ENCODE measurements at places on chromosomes 4 and X.

DNA sequence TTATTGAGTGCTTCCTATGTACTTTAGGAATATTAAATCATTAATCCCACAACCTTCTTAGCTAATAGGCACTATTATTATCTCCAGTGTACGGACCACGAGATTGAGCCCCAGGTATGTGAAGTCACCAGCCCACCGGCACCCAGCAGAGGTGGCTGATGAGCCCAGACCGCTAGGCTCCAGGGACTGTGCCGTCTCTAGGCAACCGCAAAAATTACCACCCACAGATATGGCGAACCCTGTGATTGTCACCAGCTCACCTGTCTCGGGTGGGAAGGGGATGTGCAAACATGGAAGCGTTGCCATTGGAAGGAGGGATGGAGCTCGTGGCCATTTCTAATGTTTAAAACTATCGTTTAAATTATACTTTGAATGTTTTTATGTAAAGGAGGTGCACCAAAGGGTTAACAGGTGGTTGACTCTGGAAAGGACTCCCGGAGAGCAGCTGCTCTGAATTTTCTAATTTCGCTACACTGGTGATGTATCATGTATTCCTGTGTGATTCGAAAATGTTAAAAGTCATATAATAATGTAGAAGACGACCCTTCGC is 21.0 kb upstream of the JAKMIP1 start:
- DNase-seq: peak; percentile 76

DNA sequence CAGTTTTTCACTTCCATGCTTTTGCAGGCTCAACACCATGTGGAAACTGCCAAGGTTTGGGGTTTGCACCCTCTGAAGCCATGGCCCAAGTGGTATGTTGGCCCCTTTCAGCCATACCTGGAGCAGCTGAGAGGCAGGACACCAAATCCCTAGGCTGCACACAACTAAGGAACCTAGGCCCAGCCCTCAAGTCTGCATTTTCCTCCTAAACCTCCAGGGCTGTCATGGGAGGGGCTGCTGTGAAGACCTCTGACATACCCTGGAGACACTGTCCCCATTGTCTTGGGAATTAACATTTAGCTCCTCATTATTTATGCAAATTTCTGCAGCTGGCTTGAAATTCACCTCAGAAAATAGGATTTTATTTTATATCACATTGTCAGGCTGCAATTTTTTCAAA is 856.1 kb downstream of the TECRL start:
- DNase-seq: no peak

DNA sequence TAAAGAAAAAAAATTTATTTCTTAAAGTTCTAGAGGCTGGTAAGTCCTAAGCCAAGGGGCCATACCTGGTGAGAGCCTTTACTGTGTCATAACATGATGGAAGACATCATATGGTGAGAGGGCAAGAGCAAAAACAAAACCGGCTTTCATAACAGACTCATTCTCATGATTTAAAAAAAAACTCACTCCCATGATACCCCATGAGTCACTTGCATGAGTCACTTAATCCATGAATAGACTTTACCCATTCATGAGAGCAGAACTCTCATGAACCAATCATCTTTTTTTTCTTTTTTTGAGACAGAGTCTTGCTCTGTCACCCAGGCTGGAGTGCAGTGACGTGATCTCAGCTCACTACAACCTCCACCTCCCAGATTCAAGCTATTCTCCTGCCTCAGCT is 369.7 kb upstream of the DIAPH2 start:
- DNase-seq: no peak

DNA sequence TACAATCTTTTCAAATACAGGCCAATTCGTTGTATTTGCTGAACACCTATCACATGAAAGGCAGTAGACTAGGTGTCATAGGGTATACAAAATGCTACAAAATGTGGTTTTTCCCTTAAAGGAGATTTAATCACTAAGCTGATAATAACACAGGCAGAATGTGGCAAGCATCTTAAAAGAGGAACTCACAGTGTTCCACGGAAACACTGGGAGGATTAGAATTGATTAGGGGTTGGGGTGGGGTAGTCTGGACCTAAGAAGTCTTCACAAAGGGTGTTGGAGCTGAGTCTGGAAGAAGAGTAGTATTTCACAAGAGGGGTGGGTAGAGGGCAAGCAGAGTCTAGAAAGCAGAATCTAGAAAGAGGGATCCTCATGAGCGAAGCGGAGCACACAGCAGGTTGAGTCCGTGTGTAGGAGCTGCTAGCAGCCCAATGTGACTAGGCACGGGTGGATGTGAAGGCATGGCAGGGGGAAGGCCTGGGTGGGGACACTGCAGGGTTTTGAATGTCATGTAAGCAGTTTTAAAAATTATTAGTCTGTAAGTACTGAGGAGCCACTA is 123.6 kb downstream of the MGST2 start:
- DNase-seq: no peak

DNA sequence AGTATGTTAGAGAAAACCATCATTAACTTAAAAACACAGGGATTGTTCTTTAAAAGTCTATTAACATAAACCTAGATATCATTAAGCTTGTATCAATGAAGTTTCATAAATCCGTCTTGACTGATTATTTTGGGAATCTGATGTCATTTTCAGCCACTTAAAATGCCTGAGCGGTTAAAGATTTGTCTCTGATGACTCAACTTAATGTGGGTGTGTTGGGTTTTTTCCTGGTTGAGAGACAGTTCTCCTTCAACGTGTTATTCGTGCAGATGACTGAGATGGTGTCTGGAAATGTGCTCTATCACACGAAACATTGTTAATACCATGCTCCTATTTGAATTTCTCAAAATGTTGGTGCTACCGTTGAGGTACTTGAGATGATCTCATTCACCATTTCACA is 227.3 kb upstream of the TENM3 start:
- DNase-seq: no peak

GRCh38 chr4:4595252-4595651 is 53.4 kb upstream of the STX18 start:
- DNase-seq: peak; percentile 13

- DNase-seq: peak; percentile 73
These were observed 19.2 kb downstream of the PNMA6E start for GRCh38 chrX:153381684-153382532.

DNA sequence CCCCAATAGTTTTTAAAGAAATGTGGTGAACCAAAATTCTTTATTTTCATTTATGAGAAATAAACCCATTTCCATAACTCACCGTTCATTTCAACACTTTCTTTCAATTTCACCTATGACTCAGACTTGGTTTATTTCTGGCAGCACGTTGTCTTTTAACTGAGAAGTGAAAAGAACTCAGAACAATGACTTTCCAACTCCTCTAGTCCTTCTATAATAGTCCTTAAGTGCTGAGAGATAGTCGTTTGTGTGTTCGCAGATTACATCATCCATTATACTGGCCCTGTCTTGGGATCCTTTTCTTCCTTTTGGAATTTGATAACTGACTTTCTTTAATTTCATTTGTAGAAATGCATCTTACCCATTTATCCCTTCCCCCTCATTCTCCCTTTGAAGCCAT is 113.6 kb downstream of the GLUD2 start:
- peak; percentile 9 for DNase-seq

DNA sequence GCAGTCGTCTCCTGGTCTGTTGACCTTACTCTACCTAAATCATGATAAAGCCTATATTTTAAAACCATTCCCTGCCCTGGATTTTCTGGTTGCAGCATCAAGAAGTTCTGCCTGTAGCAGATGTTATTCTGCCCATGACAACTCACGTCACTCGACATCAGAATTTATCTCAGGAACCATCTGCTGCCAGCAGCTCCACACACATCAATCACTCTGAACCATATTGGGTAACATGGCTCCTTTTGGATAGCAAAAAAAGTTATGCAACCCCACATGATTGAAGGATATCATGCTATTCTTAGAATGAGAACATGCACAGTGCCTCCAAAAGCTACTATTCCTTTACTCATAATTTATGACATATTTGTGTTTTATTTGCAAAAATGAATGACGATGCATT is 341.4 kb downstream of the DHRSX start:
- DNase-seq: no peak

DNA sequence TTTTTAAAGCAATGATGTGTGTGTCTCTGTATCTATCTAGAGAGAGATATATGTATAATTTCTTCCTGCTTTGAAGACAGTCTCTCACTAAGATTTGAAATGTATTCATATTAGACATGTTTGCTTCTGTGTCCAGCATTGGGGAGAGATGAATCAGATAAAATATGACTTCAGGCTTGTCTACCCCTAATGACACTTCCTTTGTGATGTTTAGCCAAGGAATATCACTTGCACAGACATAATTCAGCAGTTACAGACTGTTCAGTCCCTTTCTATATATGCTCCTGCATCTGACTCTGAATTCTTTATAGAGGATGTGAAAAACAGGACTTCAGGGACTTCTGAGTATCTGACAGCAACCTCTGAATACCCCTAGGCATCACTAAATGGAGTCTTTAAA is 158.4 kb downstream of the DCLK2 start:
- DNase-seq: no peak

- peak; percentile 53 for DNase-seq
These were observed 39.8 kb upstream of the ATOH1 start for GRCh38 chr4:93788712-93789111.

DNA sequence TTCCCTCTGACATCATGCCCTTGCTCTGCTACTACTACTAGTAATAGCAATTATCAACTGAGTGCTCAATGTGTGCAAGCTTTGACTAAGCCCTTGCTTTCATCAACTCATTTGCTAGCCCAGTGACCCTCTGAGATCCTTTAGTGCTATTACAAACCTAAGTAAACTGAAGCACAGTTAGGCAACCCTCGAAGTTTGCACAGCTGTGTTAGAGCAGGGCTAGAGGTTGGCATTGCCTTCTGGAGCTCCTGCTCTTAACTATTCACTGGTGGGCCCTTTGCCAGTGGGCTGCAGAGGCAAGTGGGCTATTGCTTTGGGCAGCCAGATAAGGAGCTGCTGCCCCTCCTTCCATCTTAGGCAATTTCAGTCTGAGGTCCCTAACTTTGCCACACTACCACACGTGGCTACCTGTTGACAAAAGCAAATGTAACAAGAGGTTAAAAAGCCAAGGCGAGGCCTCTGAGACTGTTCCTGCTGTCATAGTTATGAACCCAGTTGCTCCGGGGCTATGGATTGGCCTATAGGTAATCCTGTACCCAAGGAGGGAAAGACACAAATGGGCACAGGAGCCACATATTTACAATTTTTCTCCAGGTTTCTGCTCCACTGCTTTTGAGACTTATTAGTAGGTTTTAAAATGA is 41.5 kb upstream of the ANKRD50 start:
- DNase-seq: peak; percentile 96

- no peak for DNase-seq
These were observed 102.6 kb downstream of the DHRSX start for GRCh38 chrX:2398064-2398656.

- peak; percentile 97 for DNase-seq
These were observed 155.8 kb downstream of the PDGFC start for GRCh38 chr4:156815717-156816359.

DNA sequence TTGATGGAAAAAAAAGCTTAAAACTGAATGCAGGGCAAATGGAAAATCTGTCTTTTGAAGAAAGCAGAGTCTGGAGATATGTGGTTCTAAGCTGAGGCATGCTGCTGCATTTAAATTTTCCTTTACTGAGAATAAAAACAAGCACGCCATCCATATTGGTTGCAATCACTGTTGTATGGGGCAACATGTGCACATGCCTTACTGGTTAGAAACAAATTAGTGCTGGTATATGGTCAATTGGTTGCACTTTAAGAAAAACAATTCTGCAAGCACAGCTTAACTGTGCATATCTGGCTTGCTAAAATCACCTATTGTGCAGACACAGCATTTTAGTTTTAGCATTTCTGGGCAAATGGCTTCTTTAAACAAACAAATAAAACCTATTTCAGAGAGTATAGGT is 239.1 kb downstream of the NDST4 start:
- no peak for DNase-seq

- no peak for DNase-seq
These were observed 144.8 kb downstream of the ARAP2 start for GRCh38 chr4:36099509-36099908.

DNA sequence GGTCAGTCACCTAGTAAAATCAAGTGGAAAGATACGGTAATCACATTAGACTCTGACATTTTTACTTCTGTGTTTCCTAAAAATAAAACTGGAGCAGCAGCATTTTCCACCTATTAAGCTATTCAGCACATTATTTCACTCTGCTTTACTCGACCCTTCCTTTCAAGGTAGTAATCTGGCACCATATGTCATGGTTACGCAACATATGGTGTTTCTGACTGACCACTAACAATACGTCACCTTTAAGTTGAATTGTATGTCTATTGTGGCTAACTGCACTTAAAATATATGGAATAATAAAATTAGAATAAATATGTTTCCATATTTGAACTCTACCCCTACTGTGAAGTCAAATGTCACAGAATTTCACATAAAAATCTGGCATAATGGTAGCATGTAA is 168.8 kb downstream of the CDS1 start:
- peak; percentile 23 for DNase-seq

- DNase-seq: no peak
These were observed 14.0 kb downstream of the POF1B start for GRCh38 chrX:85365370-85365995.

- no peak for DNase-seq
These were observed 67.9 kb upstream of the NRK start for GRCh38 chrX:105754286-105754964.

DNA sequence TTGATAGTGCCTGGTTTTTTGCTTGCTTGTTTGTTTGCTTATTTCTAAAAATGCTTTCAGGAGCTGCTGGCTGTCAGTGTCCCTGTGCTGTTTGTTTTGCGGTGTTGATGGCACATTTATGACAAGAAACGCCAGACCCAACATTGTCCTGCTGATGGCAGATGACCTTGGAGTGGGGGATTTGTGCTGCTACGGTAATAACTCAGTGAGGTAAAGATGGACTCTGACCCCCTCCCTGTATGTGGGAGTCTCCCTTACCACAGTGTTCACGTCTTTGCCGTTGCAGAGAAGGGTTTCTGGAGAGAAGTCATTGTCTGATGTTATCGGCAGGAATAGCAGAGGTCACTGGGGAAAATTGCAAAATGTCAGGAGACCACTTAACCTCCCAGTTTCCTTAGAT is at the start of gene ARSH:
Gene ARSH, plus strand, starts transcription at position 52 of the 400 bp plus-strand sequence. Its CDS starts 67 bp downstream, at position 119.
- no peak for DNase-seq

GRCh38 chrX:103397707-103398106 is 21.4 kb downstream of the BEX3 start:
- DNase-seq: no peak

DNA sequence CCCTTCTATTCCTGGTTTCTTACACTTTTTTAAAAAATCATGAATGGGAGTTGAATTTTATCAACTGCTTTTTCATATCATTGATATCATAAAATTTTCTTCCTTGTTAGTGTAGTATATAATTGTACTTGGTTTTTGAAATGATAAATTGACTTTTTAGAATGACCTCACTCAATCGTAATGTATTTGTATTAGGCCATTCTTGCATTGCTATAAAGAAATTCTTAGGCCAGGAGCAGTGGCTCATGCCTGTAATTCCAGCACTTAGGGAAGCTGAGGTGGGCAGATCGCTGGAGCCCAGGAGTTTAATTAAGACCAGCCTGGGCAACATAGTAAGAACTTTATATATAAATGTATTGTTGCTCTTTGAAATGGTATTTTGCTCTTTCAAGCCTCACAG is 6.3 kb downstream of the EXOC1 start:
- no peak for DNase-seq
